Fibroblast of skin of left biceps (primary cell): ENCODE measurements at places on chromosomes 7 and 10.

DNA sequence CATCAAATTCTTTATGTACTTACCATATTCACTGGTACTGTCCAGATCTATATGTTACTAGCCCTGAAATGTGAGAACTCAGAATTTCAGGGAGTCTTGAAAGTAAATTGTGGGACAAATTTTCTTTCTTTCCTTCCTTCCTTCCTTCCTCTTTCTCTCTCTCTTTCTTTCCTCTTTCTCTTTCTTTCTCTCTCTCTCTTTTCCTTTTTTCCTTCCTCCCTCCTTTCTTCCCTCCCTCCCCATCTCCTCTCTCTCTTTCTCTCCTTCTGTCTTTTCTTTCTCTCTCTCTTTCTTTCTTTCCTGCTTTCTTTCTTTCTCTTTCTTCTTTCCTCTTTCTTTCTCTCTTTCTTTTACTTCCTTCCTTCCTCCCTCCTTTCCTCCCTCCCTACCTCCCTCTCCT lies 257.4 kb upstream of the CSTF2T start:
- DNase-seq, result no peak

GRCh38 chr10:110305767-110306451 lies 1.2 kb upstream of the SMNDC1 start:
- peak; percentile 66 for DNase-seq

- no peak for DNase-seq
These were observed 12.2 kb upstream of the NMT2 start for GRCh38 chr10:15180736-15181135.

- DNase-seq, result no peak
These were observed 305.9 kb upstream of the MGMT start for GRCh38 chr10:129161150-129161549.

DNA sequence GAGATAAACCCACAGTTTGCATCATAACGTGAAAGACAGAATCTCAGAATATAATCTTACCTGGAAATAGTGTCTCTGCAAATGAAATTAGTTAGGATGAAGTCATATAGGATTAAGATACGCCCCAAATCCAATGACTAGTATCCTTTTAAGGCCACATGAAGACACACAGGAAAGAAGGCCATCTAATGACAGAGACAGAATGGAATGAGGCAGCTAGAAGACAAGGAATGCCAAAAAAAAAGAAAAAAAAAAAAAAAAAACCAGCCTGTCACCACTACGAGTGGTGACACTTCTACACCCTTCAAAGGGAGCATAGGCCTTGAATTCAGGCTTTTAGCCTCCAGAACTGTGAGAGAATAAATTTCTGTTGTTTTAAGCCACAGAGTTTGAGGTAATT lies 82.9 kb downstream of the HYCC1 start:
- no peak for DNase-seq

GRCh38 chr7:51459809-51460208 lies 143.2 kb upstream of the COBL start:
- no peak for DNase-seq

DNA sequence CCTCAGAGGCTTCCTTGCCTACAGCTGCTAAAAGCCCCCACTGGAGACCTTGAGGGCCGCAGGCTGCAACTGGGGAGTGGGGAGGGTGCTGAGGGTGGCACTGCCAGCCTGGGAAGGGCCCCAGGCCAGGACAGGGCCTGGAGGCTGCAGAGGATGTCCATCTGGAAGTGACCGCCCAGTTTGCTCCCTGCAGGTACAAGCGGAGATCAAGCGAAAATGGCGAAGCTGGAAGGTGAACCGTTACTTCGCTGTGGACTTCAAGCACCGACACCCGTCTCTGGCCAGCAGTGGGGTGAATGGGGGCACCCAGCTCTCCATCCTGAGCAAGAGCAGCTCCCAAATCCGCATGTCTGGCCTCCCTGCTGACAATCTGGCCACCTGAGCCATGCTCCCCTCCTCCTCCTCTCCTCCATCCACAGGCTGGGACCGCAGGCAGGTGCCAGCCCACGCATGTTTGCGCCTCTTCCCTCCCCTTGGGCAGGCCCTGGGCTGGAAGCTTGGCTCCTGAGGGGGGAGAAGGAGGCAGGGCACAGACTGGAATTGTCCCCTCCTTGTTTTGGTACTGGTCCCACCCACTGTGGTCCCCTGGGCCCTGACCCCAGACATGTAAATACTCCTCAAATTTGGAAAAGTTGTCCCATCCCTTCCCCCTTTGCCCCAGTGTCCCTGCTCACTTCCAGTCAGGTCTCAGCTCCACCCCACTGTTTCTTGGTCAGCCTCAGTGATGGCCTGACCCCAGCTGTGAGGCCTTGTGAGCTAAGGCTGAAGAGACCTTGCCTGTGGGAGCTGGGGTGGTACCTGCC lies 54.4 kb downstream of the ADCYAP1R1 start:
- DNase-seq, result no peak

- DNase-seq, result no peak
These were observed 29.0 kb downstream of the TRIM8 start for GRCh38 chr10:102673236-102673818.
